ENCODE measurements at places on chromosomes 1 and 21.

DNA sequence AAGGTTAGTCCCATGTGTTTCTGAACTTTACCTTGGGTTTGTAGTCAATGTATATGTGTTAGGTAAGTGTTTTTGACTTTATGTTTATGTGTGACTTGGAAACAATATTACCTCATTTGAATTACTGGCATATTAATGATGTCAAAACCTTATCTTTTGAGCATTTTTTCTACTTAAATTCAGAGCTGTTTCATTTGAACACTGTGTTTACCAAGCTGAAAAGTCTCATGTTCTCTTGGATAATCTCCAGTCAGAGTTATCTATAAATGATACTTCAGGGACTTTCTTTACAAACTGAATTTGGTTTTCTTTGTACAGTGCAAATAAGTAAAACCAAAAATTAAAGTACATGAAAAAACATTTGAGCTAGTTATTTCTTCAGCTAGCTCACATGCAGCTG lies 30.0 kb downstream of the ADAMTS1 start:
- no peak for DNase-seq

GRCh38 chr1:209302779-209303568 lies 280.5 kb upstream of the CAMK1G start:
- DNase-seq, result no peak

- DNase-seq, result no peak
Measured at GRCh38 chr1:108541861-108542260, 18.0 kb upstream of the EEIG2 start.

- DNase-seq, result no peak
Measured at GRCh38 chr1:225914947-225915346, 9.1 kb downstream of the PYCR2 start.

DNA sequence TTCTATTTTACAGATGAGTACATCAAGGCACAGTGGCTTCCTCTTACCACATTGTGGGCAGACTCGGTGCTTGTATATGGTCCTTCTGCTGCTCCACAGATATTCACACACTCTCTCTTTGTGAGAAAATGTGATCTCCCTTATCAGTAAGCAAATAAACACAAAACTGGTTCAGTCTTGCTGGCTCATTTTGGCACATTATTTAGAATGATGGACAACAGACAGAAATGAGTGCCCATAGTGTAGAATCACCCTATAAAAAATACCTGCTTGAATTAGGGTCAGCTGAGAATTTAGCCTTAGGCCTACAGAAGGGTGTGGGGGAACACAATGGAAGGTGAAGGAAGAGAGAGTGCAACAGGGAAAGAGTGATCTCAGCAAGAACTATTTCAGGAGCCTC lies 423.1 kb downstream of the HLX start:
- DNase-seq, result no peak

- peak; percentile 60 for DNase-seq
Measured at GRCh38 chr1:235597867-235598553, 51.6 kb downstream of the GNG4 start.

GRCh38 chr1:110783292-110783918 lies 89.5 kb upstream of the CD53 start:
- peak; percentile 38 for DNase-seq

DNA sequence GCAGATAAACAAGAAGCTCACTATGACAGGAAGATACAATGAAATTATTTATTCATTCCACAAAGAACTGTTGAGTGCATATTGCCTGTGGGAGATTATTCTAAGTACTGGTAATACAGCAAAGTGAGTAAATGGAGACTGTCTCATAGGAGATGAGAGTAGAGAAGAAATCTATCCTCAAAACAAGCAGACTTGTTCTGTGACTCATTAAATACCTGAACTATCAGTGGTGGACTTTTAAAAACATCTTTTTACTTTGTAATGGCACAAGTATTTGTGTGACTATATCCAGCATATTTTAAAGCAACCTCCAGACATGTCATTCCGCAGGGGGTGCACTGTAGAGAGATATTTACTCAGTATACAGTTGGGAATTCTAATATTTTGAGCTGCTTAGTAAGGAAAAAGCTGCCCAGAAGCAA lies 259.2 kb downstream of the FMN2 start:
- DNase-seq, result peak; percentile 86

DNA sequence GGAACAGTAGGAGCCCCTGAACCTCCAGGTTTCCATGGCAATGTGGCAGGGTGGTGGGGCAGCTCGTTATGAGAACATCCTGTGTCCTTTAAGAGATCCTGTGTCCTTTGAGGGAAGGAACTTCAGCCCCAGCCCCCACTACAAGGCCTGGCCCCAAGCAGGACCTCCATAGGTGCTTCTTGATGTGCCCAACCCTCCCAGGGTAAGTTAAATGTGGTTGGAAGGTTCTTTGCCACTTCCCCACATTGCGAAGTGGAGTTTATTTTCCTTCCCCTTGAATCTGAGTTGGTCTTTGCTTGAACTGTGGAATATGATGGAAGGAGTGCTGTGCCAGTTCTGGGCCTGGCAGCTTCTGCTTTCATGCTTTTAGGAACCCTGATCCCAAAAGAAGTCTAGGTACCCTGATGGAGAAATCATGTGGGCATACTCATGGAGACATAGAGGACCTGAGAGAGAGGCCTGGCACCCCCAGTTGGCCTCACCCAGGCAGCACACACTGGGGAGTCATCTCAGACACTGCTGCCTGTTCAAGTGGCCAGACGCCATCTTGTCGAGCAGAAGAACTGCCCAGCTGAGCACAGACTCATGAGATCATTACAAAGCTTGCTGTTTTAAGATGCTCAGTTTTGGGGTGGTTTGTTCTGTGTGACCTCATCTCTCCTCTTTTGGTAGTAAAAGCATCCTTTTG lies 44.1 kb upstream of the ACTL8 start:
- DNase-seq, result no peak

GRCh38 chr1:234554698-234555311 lies 55.2 kb downstream of the IRF2BP2 start:
- DNase-seq, result no peak

GRCh38 chr1:170768929-170769328 lies 105.0 kb downstream of the PRRX1 start:
- no peak for DNase-seq

DNA sequence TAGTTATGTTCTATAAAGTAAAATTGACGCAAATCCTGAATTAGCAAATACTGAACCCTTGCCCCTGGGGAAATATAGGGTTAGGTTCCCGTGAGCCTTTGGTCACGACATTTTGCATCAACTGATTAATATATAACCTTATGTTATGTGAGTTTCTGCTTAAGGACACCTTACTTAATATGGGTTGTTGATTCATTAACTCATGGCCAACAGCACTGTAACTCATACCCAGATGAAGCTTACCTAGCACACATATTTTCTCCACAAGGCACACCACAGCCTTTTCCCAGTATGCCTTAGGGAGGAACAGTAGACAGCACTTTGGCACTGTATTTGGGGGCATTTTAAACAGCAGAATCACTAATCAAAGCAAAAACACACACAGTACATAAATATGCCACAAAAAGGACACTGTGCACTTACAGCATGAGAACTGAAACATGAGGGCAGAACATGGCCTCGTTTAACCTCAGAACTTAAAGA lies 15.1 kb downstream of the INAVA start:
- no peak for DNase-seq

DNA sequence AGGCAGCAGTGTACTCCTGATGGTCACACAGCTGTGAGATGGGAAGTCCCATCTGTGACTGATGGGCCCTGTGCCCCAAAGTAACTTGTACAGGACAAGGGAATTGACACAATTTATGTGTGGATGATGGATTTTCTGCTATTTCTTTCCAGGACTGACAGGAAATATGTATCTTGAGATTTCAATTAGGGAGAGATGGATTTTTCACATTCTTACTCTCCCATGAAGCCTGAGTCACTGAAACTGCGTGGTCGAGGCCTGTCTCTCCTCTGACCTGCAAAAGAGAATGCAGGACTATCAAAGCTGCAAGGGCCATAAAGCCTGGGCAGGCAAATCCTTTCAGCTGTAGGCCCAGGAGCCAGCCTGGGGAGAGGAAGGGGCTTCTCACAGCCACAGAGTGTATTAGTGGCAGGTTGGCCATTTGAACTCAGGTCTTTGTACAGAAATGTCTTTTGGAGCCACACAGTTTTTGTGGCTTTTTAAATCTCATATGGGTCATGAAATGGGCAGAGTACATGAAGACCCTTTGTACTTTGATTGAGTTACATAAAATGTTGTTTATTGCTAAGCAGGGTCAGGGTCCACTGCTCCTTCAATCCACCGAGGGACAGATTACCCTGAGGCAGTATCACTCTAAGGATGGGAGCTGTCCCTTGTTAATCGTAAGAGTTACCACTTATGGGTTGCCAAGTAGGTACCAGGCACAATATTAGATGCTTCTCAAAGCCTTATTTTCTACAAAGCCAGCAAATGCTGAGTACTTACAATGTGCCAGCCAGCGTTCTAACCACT lies 14.8 kb downstream of the ALX3 start:
- peak; percentile 67 for DNase-seq

DNA sequence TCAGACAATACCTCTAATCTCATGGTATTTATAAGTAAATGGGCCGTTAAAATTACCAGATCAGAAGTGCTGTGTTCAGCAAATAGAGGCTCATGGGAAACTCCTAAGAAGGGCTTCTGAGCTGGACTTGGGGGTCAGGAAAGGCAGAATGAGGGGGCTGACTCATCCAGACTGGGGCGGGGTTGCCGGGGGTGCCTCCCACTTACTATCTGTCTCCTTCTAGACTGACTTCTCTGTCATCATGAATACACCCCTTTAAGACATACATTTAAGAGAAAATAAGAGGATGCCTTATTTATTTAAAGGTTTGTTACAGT lies 96.0 kb upstream of the ERRFI1 start:
- DNase-seq, result peak; percentile 89

DNA sequence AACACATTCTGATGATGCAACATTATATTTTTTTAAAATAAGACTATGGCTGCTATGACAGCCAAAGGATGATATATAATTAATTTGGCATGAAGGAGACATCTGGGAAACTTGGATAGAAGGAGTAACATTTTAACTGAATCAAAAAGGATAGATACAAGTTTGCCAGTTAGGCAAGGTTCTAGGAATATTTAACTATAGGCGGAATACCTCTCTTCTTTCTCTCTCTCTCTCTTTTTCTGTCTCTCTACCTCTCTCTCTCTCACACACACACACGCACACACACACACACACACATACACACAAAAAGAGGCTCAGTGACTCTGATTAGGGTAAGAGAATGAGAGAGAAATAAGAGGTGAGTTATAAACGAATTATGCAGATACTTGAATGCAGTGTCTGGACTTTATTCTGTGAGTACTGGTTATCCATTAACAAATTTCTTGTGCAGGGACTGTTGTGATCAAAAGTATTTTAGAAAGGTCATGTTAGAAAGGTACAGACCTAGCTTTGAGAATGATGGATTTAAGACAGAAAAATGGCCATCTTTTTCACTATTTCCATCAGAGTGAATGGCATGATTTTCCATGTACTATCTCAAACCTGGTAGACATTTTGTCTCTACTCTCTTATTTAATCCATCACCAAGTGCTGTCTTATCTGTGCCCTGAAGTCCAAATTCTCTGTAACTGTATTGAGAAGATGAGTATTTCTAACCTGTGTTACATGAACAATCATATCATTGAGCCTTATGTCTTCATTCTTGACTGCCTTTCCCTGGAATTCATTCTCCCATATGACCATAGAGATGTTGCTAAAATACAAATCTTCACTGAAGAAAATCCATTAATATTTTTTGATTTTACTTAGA lies 1106.9 kb upstream of the ADGRL4 start:
- DNase-seq, result no peak

DNA sequence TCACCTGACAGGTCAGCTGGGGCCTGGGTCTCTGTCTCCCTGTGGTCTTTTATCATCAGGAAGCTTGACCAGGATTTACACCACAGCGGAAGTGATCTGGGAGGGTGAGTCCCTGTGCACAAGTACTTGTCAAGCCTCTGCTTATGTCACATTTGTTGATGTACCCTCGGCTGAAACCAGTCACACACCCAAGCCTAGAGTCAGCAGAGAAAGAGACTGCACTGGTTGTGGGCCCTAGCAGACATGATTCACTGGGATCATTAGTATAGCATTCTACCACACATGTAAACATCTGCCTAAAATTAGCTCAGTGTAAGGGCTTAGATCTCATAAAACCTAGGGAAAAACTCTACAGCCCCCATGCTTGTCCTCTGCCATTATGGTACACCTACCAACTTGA lies 79.3 kb upstream of the LAMC2 start:
- DNase-seq, result peak; percentile 20

DNA sequence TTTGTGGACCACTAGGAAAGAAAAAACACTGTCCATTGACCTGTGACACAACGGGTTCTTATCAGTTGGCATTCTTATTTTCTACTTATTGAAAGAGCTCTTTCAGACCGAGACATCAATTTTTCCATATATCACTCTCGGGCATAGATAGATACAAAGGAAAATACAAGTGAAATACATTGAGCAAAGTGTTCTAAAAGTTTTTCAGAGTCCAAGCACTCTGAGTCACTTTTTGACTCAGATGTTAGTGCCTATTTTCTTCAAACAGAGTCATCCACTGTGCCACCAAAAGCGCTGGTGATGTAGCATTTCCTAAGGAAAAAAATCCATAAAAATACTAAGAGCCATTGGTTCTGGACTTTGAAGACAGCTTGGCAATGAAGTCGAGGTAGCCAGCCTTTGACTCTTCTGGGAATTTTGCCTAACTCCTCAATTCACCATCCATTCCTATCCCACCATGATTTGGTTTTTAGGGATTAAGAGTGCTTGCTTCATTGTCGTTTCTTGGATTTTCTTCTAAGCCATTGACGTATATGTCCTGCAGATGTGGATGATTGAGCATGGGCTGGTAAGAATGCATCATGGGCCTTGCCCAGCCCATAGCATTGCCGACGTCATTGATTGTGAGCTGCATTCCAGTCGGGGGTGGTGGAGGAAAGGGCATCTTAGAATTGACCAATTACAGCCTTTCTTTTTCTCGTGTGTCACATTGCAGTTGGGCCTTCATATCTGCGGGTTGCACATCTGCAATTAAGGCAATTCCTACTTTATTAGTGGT lies 10.6 kb downstream of the GALNT2 start:
- DNase-seq, result peak; percentile 40
